ENCODE measurements at places on chromosomes 11 and 22.

DNA sequence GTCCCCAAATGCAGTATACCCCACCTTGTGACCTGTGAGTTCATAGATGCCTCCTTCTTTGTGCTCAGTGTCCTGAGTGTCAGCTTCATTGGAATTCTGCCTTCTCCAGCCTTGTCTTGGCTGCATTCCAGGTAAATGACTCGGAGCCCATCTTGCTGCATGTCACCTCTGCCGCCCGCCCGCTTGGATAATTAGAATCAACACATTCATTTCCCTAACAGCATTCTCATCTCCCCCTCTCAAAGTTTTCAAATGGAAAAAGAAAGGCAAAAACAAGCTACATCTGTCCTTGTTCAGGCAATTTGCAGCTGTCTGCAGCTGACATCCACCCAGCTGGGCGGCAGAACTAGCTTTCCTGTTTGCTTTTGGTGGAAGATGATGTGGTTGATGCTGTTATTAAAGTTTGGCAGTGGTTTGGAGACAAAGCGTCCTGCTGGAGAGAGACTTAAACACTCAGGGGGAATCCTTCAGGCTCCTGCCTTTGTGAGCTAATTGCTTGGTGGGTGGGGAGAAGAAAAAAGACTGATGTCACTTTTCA, 198.8 kb upstream of the SEZ6L start:
- no peak for DNase-seq

- DNase-seq: no peak
Observed at GRCh38 chr11:111455291-111456085, 56.7 kb downstream of the BTG4 start.

- DNase-seq: no peak
Observed at GRCh38 chr11:2898366-2899079, 12.9 kb upstream of the CDKN1C start.

GRCh38 chr11:41222236-41222635, 237.2 kb downstream of the LRRC4C start:
- DNase-seq: no peak

DNA sequence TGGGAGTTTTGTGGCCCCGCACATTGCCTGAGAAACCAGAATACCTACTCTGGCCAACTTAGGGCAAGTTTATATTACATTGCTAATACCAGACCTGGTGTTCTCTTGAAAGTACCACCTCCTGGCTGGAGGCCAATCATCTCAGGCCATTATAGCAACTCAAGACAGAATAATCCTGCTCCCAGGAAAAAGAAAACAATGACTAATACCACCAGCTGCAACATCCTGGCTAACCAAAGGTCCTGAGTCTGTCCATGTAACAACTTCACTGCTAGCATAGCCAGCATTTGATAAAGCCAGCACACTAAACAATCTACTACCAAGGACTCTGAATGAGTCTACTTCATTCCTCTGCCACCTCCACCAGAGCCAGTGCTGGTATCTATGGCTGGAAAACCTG, 1298.7 kb upstream of the CNTN5 start:
- no peak for DNase-seq

GRCh38 chr22:17914474-17914873, 109.9 kb downstream of the MICAL3 start:
- DNase-seq: no peak

DNA sequence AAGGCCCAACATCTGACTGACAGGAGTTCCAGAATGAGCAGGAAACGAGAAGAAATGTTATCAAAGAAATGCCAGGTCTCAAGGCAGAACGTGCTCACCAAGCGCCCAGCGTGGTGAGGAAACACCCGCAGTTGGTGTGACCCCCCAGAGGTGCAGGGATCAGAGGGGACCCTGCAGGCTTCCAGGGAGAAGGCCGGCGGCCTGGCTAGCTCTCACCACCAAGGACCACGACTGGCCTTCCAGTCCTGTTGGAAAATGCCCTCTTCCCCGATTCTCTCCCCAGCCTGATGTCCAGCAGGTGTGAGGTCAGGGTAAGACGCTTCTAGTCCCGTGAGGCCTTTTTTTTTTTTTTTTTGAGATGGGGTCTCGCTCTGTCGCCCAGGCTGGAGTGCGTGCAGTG, 189.1 kb downstream of the IGLL1 start:
- no peak for DNase-seq

DNA sequence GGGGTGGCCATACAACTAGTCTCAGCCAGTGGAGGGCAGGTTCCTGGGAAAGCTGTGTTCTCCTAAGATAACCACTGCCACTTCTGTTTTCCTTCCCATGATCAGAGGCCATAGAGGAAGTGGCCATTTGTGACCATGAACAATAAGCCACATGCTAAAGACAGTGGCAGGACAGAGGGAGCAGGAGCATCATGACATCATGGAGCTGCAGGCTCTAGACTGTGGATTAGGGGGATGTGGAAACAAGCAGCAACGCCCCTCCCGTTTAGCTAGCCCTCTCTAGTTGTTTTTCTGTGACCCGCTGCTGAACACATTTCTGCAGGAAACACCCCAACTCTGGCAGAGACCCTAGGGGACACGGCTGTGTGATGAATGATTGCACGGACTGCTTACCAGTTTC, 195.0 kb upstream of the NECTIN1 start:
- no peak for DNase-seq

DNA sequence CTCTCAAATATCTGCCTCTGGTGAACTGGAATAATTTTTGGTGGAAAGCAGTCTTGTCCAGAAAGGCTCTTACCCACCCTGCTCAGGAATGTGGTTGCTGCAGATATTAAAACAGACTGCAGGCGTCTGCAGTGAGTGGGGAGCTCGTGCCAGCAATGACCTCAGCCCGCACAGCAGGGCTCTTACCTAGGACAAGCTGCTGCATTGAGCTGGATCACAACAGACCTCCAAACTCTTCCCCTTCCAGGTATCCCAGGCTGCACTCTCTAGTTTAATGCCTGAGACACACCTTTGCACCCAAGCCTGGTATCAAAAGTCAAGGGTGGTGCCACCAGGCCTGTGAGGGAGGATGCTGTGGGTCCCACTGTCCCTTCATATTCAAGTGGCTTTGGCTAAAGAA, 69.7 kb upstream of the CDON start:
- DNase-seq: no peak

DNA sequence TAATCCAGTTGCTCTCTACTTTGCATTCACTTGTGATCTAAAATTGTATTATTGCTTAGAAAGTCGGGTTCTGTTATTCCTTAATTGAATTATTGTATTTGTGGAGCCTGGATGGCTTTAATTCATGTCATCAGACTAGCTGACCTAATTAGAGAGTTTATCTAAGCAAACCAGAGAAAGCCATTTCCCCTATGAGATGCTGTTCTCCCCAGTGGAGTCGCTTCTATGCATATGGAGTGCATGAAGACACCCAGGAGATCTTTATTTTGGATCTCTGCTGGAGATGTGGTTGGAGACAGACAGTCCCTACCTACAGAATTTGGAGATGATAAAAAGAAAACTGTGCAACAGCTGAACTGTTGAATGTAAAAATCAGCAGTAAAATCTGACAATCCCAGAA, 45.2 kb upstream of the MYO18B start:
- DNase-seq: no peak

- no peak for DNase-seq
Observed at GRCh38 chr11:4809246-4809645, 5.1 kb upstream of the OR52R1 start.

DNA sequence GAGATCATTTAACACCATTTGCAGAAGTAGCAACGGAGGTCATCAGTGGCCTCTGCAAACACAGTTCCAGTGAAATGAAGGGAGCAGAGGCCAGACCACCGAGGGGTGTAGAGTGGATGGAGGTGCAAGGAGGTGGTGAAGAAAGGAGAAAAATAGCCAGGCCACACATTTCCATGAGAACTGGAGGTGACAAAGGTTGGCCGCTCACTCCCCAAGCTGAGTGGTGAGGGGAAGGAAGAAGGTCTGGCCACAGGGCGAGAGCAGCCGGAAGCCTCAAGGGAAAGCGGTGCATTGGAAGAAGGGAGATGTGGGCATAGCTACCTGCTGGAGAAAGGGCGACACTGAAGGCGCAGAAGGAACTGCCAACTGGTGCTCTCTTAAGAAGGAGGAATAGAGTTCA, 20.1 kb upstream of the TMPRSS4 start:
- DNase-seq: no peak

GRCh38 chr11:30107899-30108298, 91.1 kb upstream of the KCNA4 start:
- DNase-seq: no peak

GRCh38 chr11:64719406-64719805, 3.6 kb downstream of the NRXN2 start:
- DNase-seq: no peak

DNA sequence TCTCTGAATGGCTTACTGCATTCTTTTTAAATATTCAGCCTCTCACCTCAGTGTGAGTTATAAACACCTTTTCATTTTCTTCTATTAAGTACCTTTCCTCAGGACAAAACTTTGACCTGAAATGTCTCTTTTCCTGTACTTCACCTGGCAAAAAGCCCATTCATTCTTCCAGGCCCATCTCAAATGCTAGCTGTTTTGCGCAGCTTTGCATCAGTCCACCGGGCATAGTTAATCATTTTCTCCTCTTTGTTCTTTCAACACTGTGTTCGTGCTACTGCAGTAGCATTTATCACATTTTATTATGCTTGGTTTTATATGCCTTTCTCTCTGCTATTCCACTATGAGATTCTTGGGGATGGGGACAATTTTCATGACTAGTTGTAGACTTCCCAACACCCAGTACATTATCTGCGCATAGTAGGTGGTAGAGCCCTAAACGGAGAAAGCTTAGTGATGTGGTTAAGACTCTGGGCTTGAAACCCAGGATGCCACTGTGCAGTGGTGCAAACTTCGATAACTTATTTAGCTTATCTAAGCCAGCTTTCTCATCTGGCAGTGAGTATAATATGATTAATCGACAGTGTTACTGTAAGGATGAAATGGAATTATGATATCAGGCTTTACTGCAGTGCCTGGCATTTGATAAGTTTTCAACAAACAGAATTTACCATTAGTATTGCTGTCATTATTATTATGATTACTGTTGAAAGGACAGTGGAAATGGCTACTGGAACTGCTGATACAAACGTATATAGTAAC, 695.7 kb downstream of the NELL1 start:
- DNase-seq: no peak

GRCh38 chr11:19419021-19419750, 178.4 kb upstream of the E2F8 start:
- DNase-seq: no peak

DNA sequence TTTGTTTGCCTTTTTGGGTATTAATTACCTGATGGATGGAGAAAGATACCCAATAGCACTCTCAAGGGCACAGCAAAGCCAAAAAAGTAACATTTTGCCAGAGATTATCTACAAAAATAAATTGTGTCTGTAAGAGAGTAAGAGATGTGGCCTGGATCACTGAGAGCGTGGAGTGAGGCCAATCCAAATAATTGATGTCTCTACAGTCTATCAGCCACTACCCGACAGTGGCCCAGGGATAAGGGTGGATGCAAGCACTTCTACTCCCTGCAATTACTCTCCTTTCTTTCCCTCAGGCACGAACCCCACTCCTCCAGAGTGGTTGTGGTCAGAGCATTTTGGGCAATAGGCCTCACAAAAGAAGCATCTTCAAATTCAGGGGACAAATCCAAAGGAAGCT, 92.3 kb upstream of the ZC3H12C start:
- DNase-seq: no peak
